Left kidney (tissue), 8 donors: ENCODE measurements at places on chromosomes 16 and 17. TPM values are rescaled to one million over a fixed set of nuclear protein-coding genes. Genes with fewer than 3 reads are reported as not detected.

DNA sequence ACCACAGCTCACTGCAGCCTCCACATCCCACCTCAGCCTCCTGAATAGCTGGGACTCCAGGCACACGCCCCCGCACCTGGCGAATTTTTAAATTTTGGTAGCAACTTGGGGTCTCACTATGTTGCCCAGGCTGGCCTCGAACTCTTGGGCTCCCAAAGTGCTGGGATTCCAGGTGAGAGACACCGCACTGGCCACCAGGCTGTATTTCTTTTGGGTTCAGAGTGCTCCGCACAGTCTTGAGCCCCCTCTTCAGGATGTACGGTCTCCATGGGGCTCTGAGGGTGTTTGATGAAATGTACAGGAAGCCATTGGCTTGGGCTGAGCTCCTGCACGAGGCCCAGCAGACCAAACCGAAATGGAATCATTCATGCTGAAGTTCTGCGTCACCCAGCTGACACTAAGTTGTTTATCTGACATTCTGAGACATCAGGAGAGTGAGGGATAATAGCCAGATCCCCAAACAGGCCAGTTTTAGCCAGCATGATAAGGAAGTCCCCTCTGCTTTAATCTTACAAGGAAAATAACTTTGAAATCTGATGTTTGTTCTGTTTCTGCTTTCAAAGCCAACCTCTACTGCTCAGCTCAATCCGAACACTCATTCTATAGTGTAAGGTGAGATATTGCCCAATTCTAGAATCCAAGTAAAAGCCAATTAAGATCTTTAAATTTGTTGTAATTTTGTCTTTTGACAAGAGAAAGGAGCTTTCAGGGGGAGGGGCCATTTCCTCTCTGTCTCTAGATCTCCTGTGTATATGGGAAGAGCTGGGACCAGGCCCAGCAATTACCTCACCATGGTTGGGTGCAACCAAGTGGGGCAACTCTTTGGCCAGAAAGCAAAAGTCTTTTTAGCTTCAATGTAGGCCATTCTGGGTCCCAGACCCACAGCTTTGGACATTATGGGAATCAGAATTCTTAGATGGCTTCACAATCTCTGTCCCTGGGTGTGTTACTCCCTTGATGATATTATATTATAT is 23.7 kb downstream of the GPR142 start:
- DNase-seq: no peak

GRCh38 chr16:75379911-75380847 is 53.1 kb downstream of the CFDP1 start:
- DNase-seq: no peak

Gene SLC38A10
- 56.3 TPM for polyA plus RNA-seq

Gene CFAP20
- polyA plus RNA-seq: 69.0 TPM

DNA sequence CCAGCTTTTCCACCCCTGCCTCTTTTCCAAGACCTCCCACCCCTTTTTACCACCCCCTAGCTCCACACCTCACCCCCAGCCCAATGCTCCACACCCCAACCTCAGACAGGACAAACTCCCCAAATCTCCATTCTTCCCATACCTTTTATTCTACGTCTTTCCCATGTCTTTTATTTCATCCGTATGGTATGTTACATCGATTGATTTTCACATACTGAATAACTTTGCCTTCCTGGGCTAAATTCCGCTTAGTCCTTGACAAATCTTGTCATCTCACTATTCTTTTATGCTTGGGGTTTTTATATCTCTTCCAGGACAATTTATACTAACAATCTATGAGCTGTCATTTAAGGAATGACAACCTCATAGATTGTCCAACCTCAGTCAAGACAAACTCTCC is 46.4 kb downstream of the PITPNM3 start:
- no peak for DNase-seq

DNA sequence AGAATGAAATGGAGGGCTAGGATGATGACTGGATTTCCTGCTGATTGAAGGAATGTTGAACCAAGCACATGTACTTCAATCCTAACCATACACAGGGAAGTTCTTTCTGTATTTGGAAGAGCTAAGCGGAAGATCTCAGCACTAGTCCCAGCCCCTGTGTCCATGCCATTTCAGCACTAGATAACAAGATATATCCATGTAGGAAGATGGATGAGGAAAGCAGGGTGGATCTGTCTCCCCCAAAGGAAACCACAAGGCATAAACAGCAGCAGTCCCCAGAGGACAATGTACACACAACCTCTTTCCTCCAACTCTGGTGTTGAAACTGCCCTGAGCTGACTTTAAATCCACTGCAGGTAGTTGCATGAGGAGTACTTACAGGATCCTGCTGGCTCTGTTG is 75.1 kb downstream of the GRIN2A start:
- no peak for DNase-seq

DNA sequence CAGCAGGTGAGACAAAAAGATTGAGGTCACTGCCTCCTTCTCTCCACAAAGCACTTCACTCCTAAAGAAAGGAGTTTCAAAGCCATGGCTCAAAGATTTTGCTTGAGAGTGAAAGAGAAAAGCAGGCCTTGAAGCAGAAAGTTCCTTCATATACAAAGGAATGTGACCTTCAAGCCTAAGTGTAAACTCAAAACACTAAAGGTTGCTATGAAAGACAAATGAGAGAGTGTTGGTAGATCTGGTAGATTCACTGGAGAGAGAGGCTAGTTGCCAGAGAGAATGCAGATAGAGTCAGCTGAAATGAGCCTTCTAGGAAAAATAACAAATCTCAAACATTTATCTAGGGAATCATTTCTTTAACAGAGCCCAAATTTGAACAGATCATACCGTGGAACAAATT is 305.2 kb downstream of the CDH8 start:
- DNase-seq: no peak

DNA sequence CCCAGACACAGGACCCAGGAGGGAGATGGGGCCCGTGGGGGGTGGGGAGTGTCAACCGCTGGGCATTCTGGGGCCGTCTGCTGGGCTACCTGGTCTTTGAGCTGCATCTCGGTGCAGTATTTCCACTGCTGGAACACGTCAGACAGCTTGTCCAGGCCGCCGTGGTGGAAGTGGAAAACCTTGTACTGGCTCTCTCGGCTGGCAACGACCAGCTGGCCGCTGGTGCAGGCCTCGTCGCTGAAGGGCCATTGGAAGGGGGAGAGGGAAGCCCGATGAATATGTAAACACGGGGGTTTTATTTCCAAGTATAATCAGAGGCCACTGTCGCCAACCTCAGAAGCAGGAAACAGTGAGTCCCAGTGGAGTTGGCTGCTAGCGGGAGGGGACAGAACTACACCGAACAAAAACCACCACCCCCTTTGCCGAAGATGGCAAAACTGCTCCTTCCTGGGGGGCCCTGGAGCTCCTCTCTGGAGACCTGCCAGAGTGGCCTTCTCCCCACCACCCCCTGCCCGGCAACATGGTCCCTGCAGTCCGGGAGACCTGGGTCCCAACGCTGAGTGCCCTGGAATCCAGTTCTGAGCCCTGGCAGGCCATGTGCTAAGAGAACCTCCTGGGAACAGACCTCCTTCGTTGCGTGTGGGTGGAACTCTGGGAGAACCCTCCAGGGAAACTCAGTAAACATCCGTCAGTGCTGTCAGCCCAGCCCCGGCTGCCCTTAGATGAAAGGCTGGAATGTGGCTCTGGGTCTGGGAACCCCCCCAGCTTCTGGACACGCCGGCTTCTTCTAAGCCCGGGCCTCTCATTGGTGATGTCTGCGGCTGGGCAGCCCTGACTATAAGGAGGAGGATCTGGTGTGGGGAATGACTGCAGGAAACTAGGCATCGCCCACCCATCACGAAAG is 84.1 kb downstream of the TBC1D16 start:
- peak; percentile 73 for DNase-seq

Gene AURKB
- 49.9 TPM for polyA plus RNA-seq

DNA sequence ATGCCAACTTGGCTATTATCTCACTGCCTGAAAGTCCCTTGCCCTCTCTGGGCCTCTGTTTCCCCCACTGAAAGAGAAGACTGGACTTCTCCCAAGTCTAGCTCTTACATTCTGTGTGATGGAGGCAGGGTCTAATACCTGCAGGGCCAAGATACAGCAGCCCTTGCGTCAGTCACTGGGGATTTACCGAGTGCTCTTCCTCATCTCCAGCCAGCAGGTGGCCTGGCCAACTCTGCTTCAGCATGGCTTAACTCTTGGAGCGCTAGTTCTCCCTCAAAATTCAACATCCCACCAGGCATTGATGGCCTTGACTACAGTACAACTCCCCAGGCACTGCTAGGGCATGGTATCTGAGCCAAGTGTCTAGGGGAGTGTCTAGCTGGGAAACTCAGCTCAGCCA is 19.9 kb upstream of the MTMR4 start:
- no peak for DNase-seq
